Upper lobe of right lung (tissue), 1 donor: ENCODE measurements at places on chromosomes 12 and 14. TPM values are rescaled to one million over a fixed set of nuclear protein-coding genes. Genes with fewer than 3 reads are reported as not detected.

DNA sequence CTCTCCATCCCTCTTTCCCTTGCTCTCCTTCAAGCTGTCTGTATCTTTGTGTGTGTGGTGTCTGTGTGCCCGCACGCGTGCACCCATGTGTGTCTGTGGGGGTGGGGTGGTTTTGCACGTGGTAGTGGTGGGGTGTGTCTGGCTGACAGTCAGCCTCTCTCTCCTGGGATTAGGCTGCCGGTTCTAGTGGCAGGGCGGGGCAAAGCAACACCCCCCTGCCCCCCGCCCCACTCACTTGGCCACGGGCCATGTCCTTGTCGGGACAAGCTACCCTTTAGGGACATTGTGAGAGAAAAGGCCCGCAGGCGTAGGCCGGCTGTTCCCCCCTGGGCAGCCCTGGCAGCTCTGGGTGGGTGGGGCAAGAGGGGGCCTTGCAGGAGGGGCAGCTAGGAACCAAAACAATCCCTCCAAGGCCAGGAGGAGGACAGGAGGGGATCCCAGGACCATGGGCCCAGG is 182.6 kb downstream of the ALG10 start:
- DNase-seq = no peak

Gene SIX4
- 0.69 TPM for total RNA-seq

- no peak for DNase-seq
Measured at GRCh38 chr12:96710127-96710745, 196.8 kb upstream of the NEDD1 start.

Gene SPX
- 1.7 TPM for total RNA-seq

DNA sequence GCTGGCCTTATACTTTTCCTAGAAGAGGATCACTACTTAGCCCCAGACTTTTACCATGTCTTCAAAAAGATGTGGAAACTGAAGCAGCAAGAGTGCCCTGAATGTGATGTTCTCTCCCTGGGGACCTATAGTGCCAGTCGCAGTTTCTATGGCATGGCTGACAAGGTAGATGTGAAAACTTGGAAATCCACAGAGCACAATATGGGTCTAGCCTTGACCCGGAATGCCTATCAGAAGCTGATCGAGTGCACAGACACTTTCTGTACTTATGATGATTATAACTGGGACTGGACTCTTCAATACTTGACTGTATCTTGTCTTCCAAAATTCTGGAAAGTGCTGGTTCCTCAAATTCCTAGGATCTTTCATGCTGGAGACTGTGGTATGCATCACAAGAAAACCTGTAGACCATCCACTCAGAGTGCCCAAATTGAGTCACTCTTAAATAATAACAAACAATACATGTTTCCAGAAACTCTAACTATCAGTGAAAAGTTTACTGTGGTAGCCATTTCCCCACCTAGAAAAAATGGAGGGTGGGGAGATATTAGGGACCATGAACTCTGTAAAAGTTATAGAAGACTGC is 1.5 kb downstream of the MGAT2 start:
- DNase-seq = no peak

DNA sequence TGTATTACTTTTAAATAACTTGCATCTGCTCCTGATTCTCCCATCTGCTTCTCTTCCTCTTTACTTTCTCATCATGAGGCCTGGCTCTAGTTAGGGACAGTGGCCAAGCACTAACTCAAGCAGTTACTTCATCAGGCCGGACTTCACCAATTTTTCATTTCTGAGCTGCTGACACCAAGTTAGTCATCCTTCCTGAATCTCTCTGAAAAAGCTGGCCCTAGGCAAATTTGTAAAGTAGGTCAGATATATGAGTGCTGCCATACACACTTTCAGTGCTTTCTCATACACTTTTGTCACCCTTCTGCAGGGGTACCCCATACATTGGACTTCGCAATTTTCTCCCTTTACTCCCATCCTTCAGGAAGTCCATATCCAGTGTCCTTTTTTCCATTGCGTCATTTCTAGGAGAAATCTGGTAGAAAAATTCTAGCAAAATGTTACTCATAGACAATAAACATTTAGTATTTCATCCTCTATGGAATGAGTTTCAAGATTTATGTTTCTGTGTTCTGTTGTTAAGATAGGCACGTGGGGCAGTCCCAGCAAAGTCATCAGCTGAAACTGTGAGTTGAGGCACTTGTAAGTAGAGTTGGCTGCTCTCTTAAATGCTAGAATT is 276.8 kb upstream of the TMPO start:
- no peak for DNase-seq

GRCh38 chr12:1791104-1791841 is 29.1 kb upstream of the LRTM2 start:
- no peak for DNase-seq

GRCh38 chr14:49594347-49595091 is 4.2 kb upstream of the LRR1 start:
- no peak for DNase-seq

GRCh38 chr12:132379996-132380395 is 50.6 kb upstream of the GALNT9 start:
- DNase-seq = no peak

GRCh38 chr12:126588586-126589249 is 1523.5 kb downstream of the AACS start:
- no peak for DNase-seq

Gene JAG2
- 31.2 TPM for total RNA-seq

Gene FGF6
- not detected for total RNA-seq

Gene ASB2
- 3.2 TPM for total RNA-seq

GRCh38 chr14:100035700-100036099 is 29.5 kb upstream of the EVL start:
- DNase-seq = no peak

Gene KRT78
- not detected for total RNA-seq

DNA sequence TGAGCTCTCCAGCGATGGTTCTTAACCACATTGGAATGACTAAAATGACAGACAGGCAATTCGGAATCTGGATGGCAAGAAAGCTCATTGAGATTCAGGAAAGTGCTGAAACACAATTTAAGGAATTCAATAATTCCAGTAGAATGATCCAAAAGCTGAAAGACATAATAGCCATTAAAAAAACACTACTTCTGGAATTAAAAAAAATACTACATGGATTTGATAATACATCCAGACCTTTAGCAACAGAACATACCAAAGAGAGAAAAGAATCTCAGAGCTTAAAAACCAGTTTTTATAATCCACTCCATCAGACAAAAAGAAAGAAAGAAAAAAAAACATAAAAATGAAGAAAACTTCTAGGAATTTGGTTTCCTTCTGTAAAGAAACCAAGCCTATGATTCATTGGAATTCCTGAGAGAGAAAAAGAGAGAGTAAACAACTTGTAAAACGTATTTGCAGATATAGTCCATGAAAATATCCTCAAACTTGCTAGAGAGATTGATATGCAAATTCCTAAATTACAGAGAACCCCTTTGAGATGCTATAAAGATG is 52.8 kb downstream of the SLCO1B1 start:
- DNase-seq = no peak

GRCh38 chr14:52995998-52996397 is 45.1 kb upstream of the FERMT2 start:
- DNase-seq = no peak

Gene SAMD15
- total RNA-seq = 0.41 TPM

Gene MED13L
- total RNA-seq = 147 TPM

DNA sequence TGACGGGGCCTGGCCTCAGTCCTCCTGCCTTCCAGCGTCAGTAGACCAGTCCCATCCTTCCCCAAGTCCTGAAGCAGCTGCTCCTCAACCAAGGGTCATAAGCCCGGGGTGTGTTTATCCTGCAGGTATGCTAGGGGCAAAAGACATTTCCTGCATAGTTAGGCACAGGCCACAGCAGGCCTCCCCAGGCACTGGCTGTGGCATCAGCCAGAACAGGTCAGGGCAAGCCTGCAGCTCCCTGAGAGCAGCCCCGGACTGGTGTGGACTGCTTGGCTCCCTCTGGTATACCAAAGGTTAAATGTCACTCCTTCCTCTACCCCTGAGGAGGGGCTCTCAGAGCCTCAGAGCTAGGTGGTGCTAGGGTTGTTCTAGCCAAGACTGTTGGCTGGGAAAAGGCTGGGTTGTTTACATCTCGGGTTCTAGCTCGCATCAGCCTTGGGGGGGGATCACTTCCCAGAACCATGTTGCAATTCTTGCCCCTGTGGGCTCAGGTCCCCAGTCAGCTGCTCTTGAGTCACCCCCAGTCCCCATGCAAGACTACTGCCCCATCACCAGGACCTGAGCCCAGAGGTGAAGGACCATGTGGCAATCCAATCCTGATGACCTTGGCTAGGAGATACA is 2.9 kb downstream of the MMP14 start:
- DNase-seq = no peak

Gene NKX2-1
- 177 TPM for total RNA-seq

- no peak for DNase-seq
Measured at GRCh38 chr12:111720457-111720856, 34.6 kb downstream of the ACAD10 start.

DNA sequence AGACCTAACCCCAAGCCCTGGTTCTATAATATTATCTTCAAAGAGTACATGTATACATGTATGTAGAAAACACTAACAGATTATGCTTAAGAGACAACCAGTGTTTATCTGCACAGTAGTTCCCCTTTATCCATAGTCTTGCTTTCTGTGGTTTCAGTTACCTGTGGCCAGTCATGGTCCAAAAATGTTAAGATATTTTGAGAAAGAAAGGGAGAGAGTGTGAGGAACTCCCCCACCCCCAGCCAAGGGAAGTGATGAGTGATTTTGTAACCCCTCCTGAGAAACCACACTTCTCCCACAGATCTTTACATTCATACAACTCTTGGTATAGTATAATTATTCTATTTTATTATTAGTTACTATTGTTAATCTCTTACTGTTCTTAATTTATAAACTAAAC is 77.3 kb upstream of the CNTN1 start:
- no peak for DNase-seq

GRCh38 chr12:128664501-128664900 is 159.3 kb downstream of the SLC15A4 start:
- DNase-seq = no peak

DNA sequence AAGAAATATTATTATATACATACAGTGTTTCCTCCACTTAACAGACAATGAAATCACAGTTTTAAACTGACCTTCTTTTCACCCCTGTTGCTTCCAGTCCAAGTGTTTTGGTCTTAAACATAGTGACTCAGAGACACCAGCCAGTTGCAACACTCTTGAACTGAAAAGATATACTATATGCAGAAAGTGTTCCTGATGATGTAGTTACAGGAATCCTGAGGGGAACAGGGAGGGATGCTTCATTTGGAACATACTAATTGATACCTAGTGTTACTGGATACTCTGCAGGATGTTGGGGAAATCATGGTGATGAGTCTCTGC is 420.8 kb downstream of the CCDC91 start:
- no peak for DNase-seq
